ENCODE measurements at places on chromosomes 5 and 9. TPM values are rescaled to one million over a fixed set of nuclear protein-coding genes. Genes with fewer than 3 reads are reported as not detected.

DNA sequence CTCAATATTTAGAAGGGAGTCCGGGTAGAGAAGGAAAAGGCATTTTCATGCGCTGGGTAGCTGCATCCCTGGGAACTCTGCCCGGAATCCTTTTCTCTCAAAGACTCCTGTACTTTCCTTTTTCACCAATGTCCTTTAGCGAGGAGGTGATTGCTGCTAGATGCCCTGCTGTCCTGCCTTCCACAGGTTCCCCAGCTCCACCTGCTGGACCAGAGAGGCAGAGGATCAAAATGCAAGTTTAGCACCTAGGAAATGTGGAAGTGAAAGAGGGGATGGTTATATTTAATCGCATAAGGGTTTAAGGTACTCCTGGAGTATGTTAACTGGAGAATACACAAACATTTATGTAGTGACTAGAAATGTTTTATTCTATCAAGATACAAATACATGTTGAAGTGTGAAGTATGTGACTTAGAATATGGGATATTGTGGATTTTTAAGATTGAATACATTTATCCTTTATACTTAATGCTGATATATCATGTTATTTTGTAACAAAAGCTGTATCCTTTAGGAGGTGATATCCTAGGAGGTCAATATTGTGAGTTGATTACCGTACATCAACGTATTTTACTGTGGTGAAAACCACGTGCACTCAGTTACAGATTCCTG lies 145.7 kb downstream of the ARHGAP26 start:
- DNase-seq: peak; percentile 69
- H3K4me1 ChIP-seq: no peaks in the 10 kb centered on the region
- no peak overlapping the region for H3K4me3 ChIP-seq
- no peaks in the 10 kb centered on the region for H3K36me3 ChIP-seq
- H3K27me3 ChIP-seq: no peaks in the 10 kb centered on the region
- no peak overlapping the region for H3K27ac ChIP-seq

DNA sequence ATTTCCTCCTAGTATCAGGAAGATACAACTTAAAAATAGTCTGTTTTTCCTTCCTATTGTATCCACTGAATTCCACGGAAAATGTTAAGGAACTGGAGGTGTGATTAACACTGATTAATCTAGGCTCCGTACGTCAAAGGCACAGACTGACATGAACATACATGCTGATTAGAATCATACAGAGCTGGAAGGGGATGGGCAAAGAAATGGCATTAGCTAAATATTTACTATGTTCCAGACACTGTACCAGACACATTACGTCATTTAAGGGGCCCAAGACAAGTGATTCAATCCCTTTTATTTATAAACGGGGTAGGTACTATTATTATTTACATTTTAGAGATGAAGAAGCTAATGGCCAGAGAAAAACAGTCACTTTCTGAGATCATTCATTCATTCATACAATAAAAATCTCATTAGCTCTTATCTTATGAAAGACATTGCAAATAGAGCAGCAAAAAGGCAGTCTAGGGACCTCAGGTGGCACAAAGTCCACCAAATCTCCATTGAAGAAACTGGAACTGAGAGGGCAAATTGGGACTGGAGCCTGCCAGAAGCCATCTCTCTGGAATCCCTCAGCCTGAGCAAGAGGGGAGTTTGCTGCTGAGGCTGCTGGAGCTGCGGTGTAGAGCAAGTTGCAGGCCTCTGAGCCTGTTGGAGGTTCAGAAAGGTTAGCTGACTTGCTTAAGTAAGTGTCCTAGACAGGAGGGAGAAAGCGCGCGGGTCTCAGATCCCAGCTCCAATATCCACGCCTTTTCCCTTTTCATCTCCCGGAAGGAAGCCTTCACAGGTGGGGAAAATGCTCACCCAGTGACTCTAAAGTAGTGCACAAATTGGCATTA lies 1.6 kb upstream of the TGFBR1 start:
- no peaks in the 10 kb centered on the region for H3K27me3 ChIP-seq
- H3K4me3 ChIP-seq: no peak overlapping the region
- H3K27ac ChIP-seq: no peak overlapping the region
- no peak for DNase-seq

- H3K4me3 ChIP-seq: no peak overlapping the region
- H3K27ac ChIP-seq: no peak overlapping the region
- H3K27me3 ChIP-seq: no peaks in the 10 kb centered on the region
- no peaks in the 10 kb centered on the region for H3K36me3 ChIP-seq
- H3K4me1 ChIP-seq: no peaks in the 10 kb centered on the region
These were observed 48.5 kb downstream of the MFAP3 start for GRCh38 chr5:154087260-154087659.

DNA sequence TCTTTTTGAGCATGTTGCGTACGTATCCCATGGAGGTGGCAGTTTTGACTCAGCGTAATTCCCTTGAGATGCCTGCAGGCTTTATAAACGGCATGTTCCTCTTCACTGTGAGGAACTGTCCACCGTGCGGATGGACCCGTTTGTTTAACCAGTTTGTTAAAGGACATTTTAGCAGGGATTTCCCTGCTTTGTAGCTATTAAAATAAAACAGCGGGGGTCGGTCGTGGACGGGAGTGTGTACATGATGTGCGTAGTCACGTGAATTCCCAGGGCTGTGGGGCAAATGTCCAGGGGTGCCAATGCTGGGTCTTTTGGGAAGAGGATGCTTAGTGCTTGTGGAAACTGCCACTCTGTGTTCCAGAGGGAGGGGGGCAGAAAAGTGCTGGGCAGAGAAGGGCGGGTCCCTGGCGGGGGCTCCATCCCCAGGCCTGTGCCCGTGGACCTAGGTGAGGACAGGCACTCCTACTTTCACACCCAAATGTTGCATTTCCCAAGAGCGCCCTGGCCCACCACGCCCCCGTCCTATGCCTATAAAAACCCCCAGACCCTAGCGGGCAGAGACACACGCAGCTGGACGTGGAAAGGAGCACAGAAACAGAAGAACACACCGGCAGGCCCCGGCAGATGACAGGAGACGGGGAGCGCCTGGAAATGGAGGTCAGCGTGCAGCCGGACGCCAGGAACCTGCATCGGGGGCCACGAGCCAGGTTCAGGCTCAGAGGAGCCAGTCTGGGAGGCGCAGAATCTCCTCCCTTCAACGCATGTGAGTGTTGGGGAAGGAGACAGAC lies 4.0 kb upstream of the TERT start:
- peak; percentile 35 for DNase-seq
- peaks cover 6% of the 10 kb centered on the region for H3K4me1 ChIP-seq
- no peaks in the 10 kb centered on the region for H3K36me3 ChIP-seq
- H3K27ac ChIP-seq: no peak overlapping the region
- no peak overlapping the region for H3K4me3 ChIP-seq

The CTNND2 gene
- 1.5 TPM for total RNA-seq

GRCh38 chr9:115005322-115005721 lies 74.9 kb upstream of the TNFSF8 start:
- H3K36me3 ChIP-seq: no peaks in the 10 kb centered on the region
- no peak overlapping the region for H3K27ac ChIP-seq
- no peaks in the 10 kb centered on the region for H3K4me1 ChIP-seq
- no peaks in the 10 kb centered on the region for H3K27me3 ChIP-seq
- no peak for DNase-seq

DNA sequence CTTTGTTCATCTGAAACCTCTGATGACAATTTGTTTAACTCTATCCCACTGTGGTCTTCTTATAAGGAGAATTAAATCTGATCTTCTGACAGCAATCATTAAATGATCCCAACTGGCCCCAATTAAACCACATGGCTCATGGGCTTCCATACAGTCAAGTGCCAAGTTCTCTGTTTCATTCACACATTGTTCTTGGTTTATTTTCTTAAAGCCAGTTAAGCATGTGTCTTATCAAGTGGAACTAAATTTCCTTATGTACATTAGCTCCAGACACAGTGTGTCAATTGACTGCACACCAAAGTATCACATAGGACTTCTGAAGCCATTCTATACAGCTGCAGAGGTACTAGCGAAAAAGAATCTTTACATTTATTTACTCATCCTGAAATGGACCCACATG lies 51.2 kb downstream of the MEF2C start:
- no peak overlapping the region for H3K4me3 ChIP-seq
- no peaks in the 10 kb centered on the region for H3K27me3 ChIP-seq
- no peaks in the 10 kb centered on the region for H3K4me1 ChIP-seq

- no peaks in the 10 kb centered on the region for H3K4me1 ChIP-seq
- H3K27ac ChIP-seq: no peak overlapping the region
- DNase-seq: no peak
- H3K4me3 ChIP-seq: no peak overlapping the region
- peaks cover 47% of the 10 kb centered on the region for H3K36me3 ChIP-seq
These were observed 28.2 kb downstream of the TCERG1 start for GRCh38 chr5:146475190-146475780.

DNA sequence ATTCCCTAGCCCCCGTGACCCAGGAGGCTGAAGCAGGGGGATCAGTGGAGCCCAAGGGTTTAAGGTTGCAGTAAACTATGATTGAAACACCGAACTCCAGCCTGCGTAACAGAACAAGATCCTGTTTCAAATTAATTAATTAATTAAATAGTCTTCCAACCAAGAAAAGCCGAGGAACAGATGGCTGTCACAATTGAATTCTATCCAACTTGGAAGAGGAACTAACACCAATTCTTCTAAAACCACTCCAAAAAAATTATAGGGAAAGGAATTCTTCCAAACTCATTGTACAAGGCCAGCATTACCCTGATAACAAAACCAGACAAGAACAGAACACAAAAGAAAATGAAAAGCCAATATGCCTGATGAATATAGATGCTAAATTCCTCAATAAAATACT lies 43.4 kb upstream of the RGS7BP start:
- H3K27me3 ChIP-seq: no peaks in the 10 kb centered on the region
- no peak overlapping the region for H3K4me3 ChIP-seq

DNA sequence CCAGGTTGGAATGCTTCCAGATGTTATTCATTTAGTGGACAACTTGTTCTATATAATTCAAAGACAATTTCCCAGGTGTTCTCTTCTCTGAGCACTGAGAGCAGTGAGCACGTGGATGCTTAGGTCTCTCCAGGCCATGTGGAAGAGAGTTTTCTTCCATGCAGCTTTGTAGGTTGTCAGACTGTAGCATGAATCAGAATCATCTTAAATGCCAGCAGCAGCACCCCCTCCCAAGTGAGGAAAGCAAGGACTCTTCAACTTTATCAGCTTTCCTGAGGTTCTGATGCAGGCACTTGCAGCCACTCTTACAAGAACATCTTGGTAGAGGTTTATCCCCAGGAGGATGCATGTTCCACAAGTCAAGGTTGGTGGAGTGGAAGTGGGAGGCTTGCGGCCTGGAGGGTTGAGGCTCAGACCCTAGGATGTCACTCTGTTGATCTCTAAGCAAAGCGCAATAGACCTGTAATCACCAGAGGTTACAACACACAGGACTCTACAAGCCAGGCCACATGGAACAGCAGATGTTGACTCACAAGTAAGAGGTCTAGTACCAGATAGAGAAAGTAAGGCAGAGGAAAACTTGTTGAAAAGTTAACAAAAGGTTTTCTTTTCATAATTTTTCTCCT lies 47.7 kb downstream of the UGCG start:
- no peak for DNase-seq
- H3K4me3 ChIP-seq: no peak overlapping the region
- no peak overlapping the region for H3K27ac ChIP-seq
- H3K36me3 ChIP-seq: no peaks in the 10 kb centered on the region

GRCh38 chr9:5892456-5893133 lies 1.9 kb downstream of the MLANA start:
- no peak for DNase-seq
- H3K4me3 ChIP-seq: no peak overlapping the region
- H3K4me1 ChIP-seq: no peaks in the 10 kb centered on the region
- no peak overlapping the region for H3K27ac ChIP-seq
- H3K36me3 ChIP-seq: no peaks in the 10 kb centered on the region
- H3K27me3 ChIP-seq: no peaks in the 10 kb centered on the region

The ORM2 gene
- total RNA-seq: 3,989 TPM

The MCIDAS gene
- not detected for total RNA-seq

The DMXL1 gene
- 22.3 TPM for total RNA-seq

The EGR1 gene
- 6.6 TPM for total RNA-seq

GRCh38 chr5:33936004-33936380 lies 194 bp upstream of the RXFP3 start:
- H3K36me3 ChIP-seq: no peaks in the 10 kb centered on the region
- peak overlapping the region; percentile 21 for H3K4me3 ChIP-seq
- no peaks in the 10 kb centered on the region for H3K4me1 ChIP-seq
- DNase-seq: peak; percentile 64
- H3K27ac ChIP-seq: no peak overlapping the region
- no peaks in the 10 kb centered on the region for H3K27me3 ChIP-seq

The ZNF608 gene
- total RNA-seq: 4.0 TPM

The FBN2 gene
- total RNA-seq: 0.44 TPM

- no peak overlapping the region for H3K27ac ChIP-seq
- no peaks in the 10 kb centered on the region for H3K36me3 ChIP-seq
- H3K4me1 ChIP-seq: no peaks in the 10 kb centered on the region
- no peaks in the 10 kb centered on the region for H3K27me3 ChIP-seq
- H3K4me3 ChIP-seq: no peak overlapping the region
These were observed 66.0 kb upstream of the FCN1 start for GRCh38 chr9:134983506-134984371.

- no peaks in the 10 kb centered on the region for H3K27me3 ChIP-seq
- no peaks in the 10 kb centered on the region for H3K4me1 ChIP-seq
- no peak for DNase-seq
These were observed 58.2 kb upstream of the CER1 start for GRCh38 chr9:14780693-14781092.

The SLC34A1 gene
- total RNA-seq: 0.12 TPM

DNA sequence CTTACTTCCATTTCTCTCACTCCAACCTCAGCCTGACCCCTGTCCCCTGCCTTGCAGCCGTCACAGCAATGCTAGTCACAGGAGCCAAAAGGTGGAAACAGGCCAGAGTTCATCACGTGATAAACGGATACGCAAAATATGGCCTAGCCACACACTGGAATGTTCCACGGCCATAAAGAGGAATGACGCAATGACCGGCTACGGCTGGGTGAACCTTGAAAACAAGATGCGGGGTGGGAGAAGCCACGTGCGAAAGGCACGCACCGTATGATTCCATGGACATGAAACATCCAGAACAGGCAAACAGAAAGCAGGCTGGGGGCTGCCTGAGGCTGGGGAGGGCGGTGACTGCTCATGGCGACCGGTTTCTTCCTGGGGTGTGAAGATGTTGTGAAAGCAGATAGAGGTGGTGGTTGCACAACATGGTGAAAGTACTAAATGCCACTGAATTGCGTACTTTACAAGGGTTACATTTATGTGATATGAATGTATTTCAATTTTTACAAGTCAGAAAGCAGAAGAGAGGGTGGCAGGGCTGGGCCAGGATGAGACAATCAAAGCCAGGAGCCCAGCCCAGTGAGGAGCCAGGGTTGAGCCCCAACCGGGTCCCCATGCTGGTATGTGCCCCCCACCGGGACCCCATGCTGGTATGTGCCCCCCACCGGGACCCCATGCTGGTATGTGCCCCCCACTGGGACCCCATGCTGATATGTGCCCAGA lies 117.8 kb upstream of the SARDH start:
- H3K27me3 ChIP-seq: no peaks in the 10 kb centered on the region
- no peaks in the 10 kb centered on the region for H3K36me3 ChIP-seq
- peak; percentile 82 for DNase-seq
- peak overlapping the region; percentile 14 for H3K4me3 ChIP-seq

- H3K27me3 ChIP-seq: no peaks in the 10 kb centered on the region
- no peak overlapping the region for H3K4me3 ChIP-seq
- H3K27ac ChIP-seq: no peak overlapping the region
- H3K36me3 ChIP-seq: no peaks in the 10 kb centered on the region
- no peak for DNase-seq
- H3K4me1 ChIP-seq: no peaks in the 10 kb centered on the region
These were observed 61.0 kb downstream of the PRDM6 start for GRCh38 chr5:123150089-123150488.

The ACTBL2 gene
- total RNA-seq: not detected
